ENCODE measurements at places on chromosomes 7 and 10.
A peak's percentile ranks its signal among the peaks of the same experiment; 100 is the strongest.

DNA sequence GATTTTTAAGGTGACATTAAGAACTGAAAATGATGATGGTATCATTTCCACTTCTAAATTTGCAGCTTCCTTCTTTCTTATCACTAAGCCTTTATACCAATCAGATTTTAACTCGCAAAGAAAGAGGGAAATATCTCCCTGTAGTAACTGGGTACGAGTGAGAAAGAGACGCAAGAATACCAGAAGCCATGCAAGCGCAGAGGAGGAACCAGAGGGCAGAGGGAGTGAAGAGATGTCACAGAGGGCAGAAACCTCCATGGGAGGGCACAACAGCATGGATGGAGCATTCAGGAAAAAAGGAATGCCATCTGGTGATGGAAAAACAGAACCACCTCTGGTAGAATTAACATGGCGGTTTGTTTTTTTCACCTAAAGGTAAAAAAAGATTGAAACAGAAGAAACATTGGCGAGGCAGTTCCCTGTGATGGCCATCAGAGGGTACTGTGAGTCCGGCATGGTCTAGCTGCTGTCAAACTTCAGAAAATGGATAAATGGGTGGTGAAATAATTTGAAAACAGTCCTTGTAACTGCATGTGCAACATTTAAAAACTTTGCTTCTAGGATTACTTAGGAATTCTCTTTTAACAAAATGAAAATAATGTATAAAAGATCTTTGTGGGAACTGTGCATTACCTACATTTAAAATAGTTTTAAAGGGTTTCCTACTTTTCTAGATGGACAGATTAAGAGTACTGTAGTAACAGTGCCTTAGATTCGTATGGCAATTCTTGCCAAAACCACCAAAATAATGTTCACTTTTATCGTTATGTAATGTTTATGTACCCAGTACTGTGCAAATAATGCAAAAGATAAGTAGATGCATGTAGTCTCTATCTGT is 91.8 kb downstream of the ARHGAP12 start:
- DNase-seq: peak; percentile 62

DNA sequence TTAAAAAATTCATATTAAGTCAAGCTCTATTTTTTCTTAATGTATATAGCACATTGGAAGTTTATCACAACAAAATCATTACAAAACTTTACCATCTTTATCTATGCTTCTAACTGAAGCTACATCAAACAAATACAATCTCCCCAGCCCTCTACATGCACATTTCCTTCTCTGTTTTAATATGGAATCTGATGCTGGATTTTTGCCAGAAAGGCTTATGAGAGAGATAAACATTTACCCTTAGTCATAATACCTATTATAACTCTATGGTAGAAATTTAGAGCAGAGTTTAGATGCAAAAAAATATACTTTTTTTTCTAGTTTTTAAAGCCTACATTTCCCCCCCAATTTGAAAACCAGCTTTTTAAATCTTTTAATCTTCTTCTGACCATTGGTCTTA is 1198.6 kb downstream of the GATA3 start:
- no peak for DNase-seq

GRCh38 chr10:69345890-69346474 is 67.7 kb downstream of the HK1 start:
- no peak for DNase-seq

DNA sequence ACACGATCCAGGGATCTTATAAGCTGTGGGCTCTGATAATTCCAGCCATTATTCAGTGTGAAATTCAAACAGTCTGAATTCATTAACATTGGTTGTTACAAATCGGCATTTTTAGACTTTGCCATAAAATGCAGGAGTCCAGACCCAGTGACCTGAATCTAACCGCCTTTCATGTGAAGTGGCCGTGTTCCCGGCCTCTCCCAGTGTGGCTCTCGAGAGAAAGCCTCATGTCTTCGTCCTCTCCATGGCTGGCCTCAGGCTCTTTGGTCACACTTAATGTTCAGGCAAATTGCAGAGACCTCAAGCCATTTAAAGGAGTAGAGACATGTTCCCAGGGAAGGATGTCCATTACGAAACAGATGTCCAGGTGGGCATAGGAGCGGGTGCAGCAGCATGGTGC is 59.3 kb downstream of the CTBP2 start:
- DNase-seq: no peak

DNA sequence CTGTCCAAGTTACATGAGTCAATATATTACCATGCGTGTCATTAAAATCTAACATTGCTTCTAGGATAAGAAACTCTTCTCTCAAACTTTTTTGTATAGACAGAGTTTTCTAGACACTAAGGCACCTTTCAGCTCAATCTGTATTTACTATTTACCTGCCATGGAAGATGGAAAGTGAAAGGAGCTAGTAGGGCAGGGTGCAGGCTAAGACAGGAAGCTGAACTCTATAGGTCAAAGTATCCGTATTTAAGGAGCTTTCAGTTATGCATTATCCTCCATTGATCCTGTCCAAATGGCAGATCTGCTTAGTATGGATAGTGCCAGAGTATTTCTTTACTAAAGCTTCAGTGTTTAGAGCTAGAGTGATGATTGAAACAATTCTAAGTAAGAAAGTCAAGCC is 612.8 kb downstream of the IPMK start:
- peak; percentile 48 for DNase-seq

DNA sequence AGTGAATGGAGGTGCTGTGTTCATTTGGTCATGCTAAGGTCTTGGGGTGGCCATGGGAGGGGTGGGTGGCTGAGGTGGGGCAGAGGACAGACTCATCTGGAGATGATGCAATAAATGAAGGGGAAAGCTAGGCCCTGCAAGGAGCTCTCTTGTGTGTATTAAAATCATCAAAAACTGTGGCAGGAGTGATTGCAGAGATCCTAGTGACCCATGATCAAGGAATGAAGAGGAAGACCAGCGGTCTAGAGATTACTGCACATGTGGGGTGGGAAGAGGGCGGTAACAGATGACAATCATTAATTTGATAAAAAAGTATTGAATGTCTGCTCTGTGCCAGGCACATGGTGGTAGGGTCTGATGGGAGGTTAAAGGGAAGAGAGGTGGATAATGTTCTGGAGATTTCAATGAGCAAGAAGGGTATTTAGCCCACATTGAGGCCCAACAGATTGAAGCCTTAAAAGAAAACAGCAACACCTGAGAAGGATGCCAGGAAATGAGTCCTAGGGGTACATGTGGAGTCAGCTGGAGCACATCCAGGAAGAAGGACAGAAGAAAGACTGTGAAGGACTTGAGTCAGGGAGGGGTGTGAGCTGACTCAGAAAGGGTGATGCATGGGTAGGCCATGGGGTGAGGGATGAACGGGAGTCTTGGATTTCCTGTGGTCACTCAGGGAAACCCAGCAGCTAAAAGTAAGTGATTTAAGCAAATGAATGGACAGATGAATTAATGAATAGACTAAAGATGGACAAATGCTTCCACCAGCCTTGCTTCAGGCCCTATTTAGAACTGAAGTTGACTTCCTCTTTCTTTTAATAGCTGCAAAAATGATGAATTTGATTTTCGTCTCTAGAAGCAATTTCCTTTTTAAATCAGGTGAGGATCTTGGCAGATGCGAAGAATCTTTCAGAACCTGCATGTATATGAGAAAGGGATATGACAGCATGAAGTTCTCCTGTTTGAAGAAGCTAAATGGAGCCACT is 83.1 kb upstream of the IGFBP3 start:
- DNase-seq: no peak

GRCh38 chr10:132533571-132534260 is 3.9 kb upstream of the INPP5A start:
- DNase-seq: no peak

DNA sequence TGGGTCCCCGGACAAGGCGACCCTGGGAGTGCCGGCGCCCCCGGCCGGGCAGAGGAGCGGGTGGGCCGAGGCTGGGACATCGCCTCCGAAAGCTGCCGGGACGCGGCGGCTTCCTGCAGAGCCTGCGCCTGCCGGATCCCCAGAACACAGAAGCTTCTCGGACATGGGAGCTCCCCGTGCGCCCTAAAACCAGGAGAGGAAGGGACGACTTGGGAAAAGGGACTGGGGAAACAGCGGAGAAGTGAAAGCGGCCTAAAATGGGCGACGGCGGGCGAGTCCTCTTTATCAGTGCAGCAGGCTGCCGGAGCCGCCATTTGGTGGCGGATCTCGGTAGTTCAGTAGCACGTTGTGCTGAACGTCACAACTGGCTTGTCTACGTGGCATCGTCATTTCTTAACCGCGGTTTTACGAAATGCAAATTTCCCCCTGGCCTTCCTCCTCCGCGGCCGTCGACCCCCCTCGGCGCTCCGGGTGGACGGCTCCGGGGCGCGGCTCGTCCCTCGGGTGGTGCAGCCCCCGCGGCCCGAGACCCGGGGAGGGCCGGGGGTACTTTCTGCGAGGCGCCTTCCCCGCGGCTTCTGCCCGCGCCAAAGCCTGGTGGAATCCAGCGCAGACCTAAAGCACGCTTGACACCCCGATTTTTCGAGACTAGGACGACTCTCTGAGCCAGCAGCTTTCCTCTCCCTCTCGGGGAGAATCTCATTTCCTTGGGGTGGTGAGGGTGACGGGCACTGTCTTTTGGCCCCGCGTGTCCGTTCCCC is 9.9 kb upstream of the SPAG6 start:
- DNase-seq: peak; percentile 34

- no peak for DNase-seq
Measured at GRCh38 chr10:111338805-111339204, 262.0 kb downstream of the ADRA2A start.

GRCh38 chr7:29304756-29305155 is 110.2 kb downstream of the CHN2 start:
- DNase-seq: no peak

DNA sequence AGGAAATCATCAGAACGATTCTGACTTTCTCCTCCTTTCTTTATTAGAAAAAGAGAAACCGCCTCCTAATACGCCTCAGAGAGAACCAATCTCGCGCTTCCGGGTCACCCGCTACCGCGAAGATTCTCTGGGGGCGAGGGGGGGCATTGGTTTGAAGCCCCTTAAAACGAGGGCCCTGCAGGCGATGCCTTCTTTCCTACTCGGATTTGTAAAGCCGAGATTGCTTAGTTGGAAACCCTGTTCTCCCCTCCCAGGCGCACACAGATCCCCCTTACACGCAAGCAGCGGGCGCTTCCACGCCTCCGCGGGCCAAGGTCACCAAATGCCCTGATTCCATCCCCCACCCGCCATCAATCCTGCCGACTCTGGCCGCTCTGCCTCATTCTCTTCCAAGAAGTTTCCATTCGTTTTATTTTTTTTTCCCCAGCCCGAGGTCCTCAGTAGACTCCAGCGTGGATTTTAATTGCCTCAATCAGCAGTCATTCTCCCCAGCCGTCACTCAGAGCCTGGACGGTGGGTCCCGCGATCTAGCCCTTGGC is 1.1 kb upstream of the GAD2 start:
- no peak for DNase-seq

GRCh38 chr10:34844448-34844847 is 29.4 kb upstream of the PARD3 start:
- no peak for DNase-seq

DNA sequence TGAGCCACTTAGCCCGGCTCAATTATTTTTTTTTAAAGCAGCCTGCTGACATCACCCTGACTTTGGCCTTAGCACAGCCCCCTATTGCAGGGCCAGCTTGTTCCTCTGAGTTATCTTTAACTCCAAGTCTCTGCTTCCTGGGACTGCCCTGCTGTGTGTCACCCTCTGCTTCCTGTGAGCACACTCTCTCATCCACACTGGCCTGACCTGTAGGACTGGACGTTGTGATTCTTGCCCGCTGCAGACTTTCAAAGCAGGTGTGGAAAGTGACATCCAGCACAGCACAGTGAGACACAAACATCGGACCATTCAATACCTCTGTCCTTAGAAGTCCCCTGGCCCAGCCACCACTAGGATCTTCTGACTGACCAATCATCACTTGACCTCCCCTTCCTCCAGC is 26.4 kb upstream of the HSPA12A start:
- DNase-seq: no peak

- DNase-seq: no peak
Measured at GRCh38 chr10:106513352-106513771, 651.1 kb downstream of the SORCS1 start.

GRCh38 chr10:59177031-59177797 is 771 bp downstream of the PHYHIPL start:
- DNase-seq: peak; percentile 75

Measured in D341Med (cell line).